ENCODE measurements at places on chromosomes 4 and X.

GRCh38 chr4:4985844-4986243 lies 33.4 kb downstream of the CYTL1 start:
- DNase-seq, result no peak

DNA sequence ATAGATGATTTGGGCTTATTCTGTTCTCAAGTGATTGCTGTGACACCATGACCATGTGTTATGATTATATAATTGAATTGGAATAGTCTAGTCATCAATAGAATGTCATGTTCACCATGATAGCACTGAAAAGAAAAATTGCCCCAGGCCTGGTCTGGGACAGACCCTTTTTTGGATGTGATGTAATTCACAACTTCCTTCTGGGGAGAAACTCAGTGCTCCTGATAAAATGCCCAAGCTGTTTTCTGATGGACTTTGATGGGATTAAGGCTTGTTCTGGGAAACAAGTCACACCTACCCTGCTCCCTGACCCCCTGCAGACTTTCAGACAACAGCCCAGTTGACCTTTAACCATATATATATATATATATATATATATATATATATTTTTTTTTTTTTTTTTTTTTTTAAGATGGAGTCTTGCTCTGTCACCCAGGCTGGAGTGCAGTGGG lies 65.3 kb downstream of the RHOH start:
- DNase-seq, result no peak

- no peak for DNase-seq
Observed at GRCh38 chrX:48003367-48003757, 427 bp downstream of the ZNF182 start.

DNA sequence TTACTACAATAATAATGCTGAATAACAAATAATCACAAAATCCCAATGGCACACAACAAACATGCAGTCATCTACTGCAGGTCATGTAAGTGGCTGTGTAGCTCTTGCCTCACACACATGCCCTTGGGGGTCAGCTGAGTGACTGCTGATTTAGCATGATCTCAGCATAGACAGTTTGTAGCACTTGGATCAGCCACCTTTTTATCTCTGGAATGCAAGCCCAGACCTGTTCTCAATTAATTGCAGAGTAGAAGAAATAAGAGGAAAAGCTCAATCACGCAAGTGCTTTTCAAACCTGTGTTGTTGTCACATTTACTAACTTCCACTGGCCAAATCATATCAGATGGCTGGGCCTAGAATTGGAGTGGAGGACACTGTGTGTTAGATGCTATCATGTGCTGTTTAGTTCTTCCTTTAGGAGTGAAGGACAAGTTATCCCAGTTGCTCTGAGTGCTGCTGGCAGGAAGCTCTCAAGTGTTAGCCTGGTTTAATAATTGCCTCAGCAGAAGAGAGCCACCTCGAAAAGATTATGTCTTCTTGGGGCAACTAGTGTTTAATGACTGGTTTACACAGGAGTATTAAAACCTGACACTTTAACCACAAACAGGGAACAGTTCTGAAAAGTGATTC lies 128.3 kb upstream of the EPHA5 start:
- no peak for DNase-seq

GRCh38 chr4:148312956-148313490 lies 129.2 kb downstream of the NR3C2 start:
- DNase-seq, result no peak

DNA sequence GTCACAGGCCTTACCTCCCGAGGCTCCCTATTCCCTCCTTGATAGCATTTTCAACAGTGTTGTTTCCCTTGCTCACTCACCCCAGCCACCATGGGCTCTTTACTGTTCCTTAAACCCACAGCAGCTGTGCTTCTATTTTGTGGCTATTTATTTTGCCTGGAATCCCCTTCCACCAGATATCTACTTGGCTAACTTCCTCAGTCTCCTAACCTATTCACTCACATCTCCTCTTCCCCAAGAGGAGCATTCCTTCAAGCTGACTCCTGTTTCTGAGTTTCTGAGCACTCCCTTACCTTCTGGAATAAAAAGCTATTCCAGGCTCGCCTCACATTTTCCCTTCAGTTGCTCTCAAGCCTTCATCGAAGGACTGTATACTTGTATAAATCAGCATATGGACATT lies 50.5 kb downstream of the CXCL1 start:
- no peak for DNase-seq

GRCh38 chrX:68844581-68844980 lies 15.8 kb downstream of the EFNB1 start:
- DNase-seq, result no peak

GRCh38 chrX:103774070-103774642 lies 2.5 kb upstream of the PLP1 start:
- DNase-seq, result no peak

DNA sequence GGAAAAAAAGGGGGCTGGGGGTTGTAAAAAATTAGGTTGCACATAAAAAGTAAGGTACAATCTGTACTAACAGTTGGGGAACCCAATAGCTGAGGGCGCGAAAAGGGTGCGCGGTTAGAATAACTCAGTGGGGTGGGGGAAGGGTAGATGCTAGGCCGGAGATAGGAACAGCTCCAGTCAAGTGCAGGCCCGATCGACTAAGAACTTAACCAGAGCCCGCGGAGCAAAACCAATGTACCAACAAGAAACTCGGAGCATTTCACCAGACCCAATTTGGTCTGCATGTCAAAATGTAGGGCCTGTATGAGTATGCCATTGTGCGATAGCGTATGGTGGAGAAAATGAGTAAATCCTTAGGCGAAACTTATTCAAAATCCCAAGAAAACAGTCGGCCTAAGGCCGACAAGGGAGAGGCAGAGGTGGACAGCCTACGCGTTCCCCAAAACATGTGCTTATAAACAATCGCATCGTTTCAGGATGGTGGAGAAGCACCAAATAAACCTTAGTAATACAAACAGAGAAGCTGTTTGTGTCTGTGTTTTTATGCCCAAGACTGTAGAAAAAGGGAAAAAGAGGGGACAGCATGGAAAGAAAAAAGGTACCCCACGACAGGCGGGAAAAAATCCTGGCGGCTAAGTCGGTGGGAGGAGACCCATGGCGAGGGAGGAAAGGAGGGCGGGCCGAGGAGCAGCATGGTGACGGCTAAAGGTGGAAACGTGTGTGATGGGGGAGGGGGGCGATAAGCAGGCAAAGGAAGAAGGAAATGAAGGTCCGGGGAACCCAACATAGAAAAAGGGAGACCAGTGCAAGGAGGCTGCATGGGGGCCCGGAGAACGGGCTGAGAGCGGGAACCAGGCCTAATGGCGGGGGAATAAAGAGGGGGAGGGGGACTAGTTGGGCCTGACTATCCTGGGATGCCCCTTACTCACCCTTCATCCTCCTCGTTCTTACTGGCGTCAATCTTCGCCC lies 990 bp downstream of the HNRNPD start:
- DNase-seq, result peak; percentile 38

DNA sequence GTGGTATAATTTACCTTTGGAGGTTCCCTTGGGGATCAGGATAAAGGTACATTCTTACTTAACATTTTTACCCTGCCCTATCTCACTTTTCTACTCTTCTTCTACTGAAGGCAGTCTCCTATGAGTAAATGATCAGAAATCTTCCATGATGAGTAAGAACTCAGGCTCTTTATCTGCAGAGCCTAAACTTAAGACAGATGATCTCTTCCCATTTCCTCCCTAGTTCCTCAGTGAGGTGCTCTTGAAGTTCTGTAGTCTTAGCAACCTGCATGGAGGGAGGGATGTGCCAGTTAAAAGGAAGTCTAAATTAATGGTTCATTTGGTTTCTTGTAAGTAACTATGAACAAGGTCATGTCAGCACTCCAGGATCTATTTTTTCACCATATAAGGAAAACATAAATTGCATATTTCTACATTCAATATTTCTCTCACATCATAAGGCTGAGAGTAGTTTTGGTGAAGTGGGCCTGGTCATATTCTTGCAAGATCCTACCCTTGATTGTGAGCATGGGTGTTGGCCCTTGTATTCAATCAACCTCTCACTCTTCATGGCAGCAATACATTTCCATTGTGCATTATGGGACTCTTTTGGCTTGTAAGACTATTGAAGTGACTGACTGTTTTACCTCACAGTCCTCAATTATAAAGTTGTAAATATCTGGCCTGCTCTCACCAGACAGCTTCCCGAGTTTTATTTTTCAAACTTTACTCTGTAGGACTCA lies 295.5 kb downstream of the SLC7A11 start:
- no peak for DNase-seq

DNA sequence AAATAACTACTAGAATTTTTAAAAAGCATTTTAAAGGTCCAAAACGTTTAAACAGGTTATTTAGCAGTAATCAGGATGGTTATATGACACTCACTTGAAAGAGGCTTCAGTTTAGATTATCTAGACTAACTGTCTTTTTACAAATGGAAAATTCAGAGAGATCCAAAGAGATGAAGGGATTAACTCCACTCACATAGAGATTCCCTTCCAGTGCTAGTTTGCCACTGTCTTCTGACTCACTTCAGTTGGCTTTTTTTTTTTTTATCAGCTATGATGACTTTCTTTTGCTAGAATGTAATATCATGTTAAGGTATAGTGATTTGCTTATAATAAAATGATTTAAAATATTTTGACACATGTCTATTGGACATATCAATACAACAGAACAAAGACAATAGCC lies 43.8 kb downstream of the GALNT7 start:
- DNase-seq, result no peak

DNA sequence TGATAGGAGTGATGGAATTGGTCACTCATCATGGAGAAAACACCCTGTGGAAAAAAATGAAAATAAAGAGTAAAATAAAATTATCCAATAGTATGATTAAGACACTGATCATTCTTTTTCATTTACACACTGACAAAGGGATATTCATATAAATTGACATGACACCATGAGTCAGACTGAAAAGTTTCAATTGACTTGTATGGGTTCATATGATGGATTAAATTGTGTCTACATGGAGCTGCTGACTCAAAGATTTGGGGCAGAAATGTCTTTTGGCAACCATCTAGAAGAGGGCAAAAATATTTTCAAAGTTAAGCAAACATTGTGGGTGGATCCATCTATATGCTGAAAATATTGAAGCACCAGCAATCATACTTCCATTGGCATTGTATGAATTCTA lies 153.4 kb upstream of the PPP3CA start:
- no peak for DNase-seq

GRCh38 chr4:173486714-173487392 lies 43.2 kb downstream of the HAND2 start:
- DNase-seq, result no peak

DNA sequence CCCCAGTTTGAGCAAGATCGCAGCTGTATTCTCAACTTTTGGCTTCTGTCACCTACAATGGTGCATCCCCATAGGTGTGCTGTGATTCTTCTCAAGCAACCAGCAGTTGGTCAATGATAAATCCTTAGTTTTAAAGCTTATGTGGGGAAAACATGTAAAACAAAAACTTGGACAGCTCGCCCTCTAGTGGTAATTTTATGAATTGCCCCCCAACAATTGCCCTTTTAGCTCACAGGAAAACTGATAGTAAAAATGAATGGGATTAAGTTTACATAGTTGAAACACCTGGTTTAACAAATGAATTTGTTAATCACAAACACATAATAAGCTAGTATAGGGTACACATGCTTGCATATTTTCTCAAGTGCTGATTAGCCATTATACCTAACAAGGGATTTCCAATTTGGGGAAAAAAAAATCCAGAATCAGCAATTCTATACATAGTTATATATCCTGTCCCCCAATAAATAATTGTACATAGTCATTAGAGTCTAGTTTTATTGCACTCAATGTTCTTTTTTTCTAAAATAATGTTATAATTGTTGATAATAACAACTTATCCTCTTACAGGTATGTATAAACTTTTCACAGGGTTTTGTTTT lies 30.1 kb downstream of the TEX13A start:
- DNase-seq, result no peak

DNA sequence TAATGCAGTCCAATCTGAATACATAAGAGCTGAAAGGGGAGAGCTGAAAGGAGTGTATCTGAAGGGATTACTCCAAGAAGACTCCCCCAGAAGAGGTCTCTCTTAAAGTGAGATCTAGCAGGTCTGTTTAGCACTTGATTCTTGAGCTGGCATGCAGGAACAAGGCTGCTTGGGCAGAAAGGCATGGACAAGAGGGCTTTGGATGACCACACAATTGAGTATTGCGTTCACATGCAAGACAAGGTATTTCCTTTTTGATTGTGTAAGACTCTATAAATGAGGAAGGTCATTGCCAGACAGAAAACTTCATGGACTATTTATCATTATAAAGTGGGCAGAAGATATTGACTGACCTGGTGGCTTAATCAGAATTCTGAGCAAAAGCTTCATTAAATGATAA lies 145.5 kb upstream of the AFF2 start:
- no peak for DNase-seq

GRCh38 chrX:40012039-40012867 lies 85.5 kb downstream of the BCOR start:
- no peak for DNase-seq

DNA sequence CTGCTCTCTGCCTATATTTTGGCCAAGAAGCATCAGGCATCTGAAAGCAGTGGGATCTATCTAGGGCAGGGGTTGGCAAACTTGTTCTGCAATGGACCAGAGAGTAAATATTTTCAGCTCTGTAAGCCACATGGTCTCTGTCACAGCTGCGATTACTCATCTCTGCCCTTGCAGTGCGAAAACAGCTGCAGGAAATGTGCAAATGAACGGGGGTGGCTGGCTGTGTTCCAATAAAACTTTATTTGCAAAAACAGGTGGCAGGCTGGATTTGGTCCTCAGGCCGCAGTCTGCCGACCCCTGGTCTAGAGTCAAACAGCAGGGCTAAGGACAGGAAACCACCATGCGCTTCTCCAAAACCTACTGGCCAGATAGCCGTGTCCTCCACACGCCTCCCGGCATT lies 48.6 kb downstream of the ACOX3 start:
- DNase-seq, result no peak

- DNase-seq, result no peak
Observed at GRCh38 chr4:52376132-52376704, 282.9 kb downstream of the USP46 start.

DNA sequence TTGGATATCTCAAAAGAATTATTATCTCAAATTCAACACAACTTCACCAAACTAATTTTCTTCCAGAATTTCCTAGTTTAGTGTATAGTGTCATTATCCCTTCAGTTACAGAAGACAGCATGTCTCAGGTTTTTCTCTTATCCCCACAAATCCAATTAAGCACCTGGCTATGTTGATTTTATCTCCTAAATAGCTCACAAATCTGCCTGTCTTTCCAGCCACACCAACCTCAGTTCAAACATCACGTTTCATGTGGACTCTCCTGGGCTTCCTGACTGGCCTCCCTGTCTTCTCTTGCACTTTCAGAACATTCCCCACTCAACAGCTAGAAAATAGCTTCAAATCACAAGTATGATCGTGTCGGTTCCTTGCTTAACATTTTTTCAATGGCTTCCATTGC lies 14.8 kb downstream of the STK32B start:
- DNase-seq, result no peak

DNA sequence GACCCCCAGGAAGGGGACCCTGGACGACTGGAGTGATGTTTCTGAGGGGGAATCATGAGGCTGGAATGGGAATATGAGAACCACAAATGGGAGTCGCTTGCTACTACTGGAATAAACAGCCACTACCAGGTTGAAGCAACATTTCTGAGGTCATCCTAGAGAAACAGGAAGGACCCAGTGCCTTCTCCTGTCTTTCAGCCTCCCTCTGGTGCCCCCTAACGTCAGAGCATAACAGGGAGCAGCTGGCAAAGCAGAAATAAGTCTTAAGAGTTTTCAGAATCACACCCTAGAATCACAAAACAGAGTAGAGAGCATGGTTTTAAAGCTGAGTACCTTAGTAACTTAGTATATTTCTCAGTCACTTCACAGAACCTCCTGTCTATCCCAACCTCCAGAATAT lies 347.8 kb upstream of the PITX2 start:
- DNase-seq, result no peak

- DNase-seq, result no peak
Observed at GRCh38 chr4:128519163-128519830, 231.7 kb upstream of the PGRMC2 start.

- no peak for DNase-seq
Observed at GRCh38 chr4:116953947-116954346, 131.4 kb downstream of the TRAM1L1 start.
